Hindlimb muscle (tissue), 1 donor: ENCODE measurements at places on chromosomes 7 and 10.

DNA sequence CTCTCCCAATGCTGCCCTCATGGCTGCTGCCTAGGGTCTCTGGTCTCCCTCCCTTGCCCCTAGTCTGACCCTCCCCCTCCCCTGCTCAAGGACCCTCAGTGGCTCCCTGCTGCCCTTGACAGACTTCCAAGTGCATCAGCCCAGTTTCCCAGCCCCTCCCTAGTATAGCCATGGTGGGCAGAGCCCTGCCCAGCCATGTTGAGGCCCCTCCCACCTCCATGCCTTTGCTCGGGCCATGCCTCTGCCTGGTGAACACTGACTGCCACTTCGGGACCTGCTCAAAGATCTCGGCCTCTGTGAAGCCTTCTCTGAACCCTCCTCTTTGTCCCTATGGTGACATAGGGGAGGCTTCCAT is 73.2 kb downstream of the MYL10 start:
- no peak for DNase-seq

DNA sequence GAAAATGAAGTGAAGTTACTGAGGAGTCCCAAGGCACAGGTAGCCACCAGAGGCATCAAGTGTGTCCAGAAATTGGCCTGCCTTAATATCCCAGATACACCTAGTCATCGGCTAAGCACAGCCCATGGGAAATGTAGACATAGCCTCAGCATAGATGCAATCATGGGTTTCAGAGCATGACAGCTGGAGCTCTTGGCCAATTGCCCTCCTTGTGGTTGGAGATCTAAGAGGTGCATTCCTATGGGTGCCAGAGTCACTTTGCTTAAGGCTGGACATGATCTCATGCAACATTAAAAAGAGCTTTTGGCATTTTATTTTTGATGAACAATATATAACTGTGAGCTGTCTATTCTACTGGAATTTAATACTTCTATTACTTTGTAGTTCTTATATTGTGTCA is 758.0 kb upstream of the LRRTM3 start:
- DNase-seq = no peak

- DNase-seq = no peak
Measured at GRCh38 chr10:665579-666091, 23.8 kb downstream of the DIP2C start.

DNA sequence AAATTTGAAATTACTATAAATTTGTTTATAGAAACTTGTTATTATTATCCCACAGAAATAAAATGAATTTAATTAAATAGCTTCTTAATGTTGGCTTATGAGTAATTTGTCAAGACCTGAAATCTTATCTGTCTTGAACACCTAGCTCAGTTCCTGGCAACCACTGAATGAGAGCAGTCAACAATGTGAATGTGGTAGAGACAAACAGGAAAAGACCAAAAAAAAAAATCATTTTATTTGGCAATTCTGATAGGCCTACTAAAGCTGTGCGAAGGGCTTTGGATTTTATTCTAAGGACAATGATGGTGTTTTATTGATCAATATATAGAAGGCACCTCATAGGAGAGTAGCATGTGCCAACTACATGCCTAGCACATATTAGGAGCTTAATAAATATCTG is 127.8 kb upstream of the RSU1 start:
- no peak for DNase-seq

DNA sequence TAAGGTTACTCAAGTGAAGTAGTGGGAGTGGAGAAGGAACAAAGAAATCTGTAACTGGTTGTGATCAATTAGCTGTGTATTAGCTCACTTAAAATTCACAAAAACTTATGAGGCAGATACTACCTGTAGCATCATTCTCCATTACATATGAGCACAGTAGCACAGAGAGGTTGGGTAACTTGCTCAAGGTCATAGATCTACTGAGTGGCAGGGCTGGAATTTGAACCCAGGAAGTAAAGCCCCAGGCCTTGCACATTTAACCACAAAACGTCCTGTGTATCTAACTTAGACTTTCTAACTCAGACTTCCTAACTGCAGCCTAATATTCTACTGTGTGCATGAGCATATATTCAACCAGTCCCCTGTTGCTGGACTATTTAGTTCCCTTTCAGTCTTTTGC is 5.6 kb upstream of the SLF2 start:
- no peak for DNase-seq
